ENCODE measurements at places on chromosomes 2 and 18.

- no peak for DNase-seq
These were observed 907.0 kb downstream of the EPHA4 start for GRCh38 chr2:220665108-220665471.

DNA sequence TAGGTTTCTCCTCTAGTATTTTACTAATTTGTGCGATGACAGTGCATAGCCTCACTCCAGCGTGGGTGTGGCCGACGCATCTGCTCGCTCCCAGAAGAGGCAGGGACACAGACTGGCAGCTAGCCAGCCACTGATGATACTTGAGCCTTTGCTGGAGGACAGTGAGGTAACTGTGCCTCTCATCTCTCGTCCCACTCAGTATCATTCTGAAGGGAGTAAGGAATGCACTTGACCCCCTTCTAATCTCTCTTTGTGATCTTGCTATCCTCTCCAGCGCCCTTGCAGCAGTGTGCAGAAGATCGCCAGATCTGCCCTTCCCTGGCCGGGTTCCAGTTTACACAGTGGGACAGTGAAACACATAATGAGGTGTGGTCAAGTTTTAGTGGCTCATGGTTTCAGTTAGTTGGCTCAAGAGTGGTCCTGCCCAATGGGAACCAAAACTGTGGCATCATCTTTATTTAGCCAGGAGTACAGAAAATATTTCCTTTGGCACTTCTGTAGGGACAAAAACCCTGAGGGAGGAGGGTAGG lies 17.5 kb downstream of the NCAPH start:
- no peak for DNase-seq

DNA sequence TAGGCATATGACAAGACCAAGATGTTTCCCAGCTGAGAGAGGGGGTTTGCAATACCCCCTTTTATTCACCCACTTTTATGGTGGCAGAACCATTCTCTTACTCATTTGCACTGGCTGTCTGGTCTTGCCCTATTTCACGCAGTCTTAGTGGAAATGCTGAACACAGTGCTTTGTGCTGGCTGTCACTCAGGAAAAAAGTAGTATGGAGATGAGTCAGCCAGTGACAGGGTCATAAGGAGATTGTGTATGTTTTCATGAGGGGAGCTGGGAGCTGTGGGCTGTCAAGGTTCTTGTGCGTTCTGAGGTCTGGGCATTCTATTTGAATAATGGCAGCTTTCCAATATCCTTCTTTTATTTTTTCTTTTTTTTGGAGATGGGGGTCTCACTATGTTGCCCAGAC lies 10.9 kb upstream of the CNRIP1 start:
- DNase-seq: no peak

DNA sequence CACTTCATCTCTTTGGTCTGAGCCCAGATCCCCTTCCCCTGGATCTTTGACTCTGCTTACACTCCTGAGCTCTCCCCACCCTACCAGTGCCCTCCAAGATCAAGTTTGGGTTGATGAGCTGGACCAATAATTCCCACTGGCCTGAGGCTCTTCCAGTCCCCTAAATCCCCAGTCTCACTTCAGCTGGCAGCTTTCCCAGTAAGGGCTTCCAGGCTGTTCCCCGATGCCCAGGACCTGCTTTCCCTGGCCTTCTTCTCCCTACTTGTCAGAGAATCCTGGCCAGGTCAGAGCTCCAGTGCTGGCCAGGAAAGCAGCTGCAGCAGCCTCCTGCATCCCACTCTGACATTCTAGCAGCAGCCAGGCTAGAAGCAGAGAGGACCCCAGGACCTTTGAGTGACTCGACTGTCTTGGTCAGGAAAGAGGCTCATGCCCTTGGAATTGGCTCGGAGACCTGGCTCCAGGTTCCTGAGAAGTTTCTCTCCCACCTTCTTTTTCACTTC lies 3.5 kb downstream of the WNT6 start:
- no peak for DNase-seq

DNA sequence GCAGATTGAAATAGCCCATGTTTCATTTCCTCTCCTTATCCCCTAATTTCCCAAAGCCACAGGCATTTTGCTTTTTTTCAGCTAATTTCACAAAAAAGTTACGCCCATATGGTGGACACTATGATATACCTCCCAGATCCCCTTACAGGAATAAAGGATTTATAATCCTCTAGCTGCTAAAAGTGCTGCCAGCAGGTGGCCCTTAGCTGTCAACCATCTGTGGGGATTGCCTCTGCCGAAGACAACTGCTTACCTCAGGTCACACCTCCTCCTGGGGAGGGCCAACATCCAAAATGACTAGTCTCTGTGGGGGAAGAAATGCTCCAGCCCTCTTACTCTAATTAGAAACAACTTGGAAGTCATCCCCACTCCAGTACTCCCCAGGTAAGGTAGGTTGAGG lies 61.0 kb upstream of the EPB41L3 start:
- DNase-seq: no peak

DNA sequence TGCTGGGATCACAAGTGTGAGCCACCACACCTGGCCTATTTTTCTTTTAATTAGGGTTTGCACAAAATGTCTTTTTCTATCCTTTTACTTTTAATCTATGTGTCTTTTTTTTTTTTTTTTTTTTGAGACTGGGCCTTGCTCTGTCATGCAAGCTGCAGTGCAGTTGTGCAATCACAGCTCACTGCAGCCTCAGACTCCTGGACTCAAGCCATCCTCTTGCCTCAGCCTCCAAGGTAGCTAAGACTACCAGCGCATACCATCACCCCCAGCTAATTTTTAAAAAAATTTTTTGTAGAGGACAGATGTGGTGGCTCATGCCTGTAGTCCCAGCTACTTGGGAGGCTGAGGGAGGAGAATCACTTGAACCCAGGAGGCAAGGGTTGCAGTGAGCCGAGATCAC lies 27.1 kb downstream of the ADCY3 start:
- DNase-seq: no peak

All from cortex of kidney (tissue), 1 donor.